Activated naive CD8-positive, alpha-beta T cell treated with anti-CD3 and anti-CD28 coated beads, Interleukin-2, amount 50 U/mL, for 16 hours (primary cell): ENCODE measurements at places on chromosomes 1 and 21.

GRCh38 chr1:173329726-173330125 lies 122.6 kb upstream of the TNFSF4 start:
- no peak for DNase-seq

GRCh38 chr1:9603766-9604753 lies 15.3 kb downstream of the TMEM201 start:
- no peak for DNase-seq

- DNase-seq: no peak
These were observed 5.8 kb downstream of the CELSR2 start for GRCh38 chr1:109255097-109255651.

- no peak for DNase-seq
These were observed 64.3 kb upstream of the TTC34 start for GRCh38 chr1:2865571-2866421.

DNA sequence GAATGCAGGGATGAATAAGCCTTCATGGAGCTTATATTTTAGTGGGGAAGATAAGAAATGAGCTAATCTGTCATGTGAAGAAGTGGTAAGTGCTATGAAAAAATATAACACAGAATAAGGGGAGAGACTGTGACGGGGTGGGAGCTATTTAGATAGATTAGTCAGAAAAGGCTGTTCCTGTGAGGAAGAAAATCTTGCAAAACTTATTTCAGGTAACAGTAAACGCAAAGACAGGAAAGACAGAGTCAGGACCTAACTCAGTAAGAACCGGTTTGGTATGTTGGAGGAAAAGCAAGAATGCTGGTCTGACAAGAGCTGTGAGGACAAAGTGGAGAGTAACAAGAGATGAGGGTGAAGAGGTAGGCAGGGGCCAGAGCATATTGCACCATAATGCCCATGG lies 22.0 kb downstream of the GNAI3 start:
- no peak for DNase-seq

GRCh38 chr1:151416231-151416630 lies 16.9 kb downstream of the PSMB4 start:
- no peak for DNase-seq

DNA sequence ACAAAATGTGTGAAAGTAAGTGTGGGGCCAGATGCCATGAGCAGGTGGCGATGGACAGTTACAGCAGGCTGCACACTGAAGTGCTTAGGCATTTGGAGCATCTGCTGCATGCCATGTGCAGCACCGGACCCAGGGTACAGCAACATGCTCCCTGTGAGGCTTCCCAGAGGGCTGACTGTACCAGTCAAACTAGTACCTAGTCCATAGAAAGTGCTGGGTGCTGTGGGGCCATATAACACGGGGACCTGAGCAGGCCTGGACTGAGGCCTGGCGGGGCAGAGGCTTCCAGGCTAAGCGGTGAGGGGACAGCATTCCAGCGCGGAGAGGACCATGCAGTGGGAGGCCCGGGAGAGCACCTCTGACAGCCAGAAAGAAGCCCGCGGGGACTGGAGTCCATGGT lies 29.9 kb upstream of the PKP1 start:
- DNase-seq: no peak

DNA sequence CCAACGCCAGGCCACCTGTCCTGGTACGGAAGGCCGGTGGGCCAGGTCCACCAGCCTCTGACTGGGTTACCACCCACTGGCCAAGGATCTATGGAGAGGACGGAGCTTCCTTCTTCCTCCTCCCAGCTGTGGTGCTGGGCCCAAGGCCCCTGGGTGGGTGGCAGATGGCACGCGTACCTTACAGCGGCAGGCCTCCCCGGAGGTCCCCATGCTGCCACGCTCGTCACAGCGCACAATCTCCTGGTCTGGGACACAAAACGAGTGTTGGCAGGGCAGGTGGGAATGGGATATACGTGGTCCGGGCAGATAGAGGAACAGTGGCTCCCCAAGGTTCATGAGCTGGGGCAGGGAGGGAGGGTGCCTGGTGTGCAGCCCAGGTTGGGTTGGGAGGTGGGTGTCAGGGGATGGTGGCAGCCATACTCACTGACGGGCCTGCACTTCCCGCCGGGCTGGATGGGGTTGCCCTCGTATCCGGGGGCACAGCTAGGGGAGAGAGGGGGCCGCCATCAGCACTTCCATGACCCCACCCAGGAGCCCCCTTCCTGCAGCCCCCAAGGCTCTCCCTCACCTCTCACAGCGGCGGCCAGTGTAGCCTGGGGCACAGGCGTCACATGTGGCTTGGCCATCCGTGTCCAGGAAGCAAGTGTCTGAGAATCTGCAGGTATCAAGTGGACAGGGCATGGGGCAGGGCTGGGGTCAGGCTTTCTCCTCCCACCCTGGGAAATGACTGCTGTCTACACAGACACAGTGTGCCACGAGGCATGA lies 58.9 kb downstream of the HSPG2 start:
- DNase-seq: no peak
